ENCODE measurements at places on chromosomes 12 and 14. TPM values are rescaled to one million over a fixed set of nuclear protein-coding genes. Genes with fewer than 3 reads are reported as not detected.

DNA sequence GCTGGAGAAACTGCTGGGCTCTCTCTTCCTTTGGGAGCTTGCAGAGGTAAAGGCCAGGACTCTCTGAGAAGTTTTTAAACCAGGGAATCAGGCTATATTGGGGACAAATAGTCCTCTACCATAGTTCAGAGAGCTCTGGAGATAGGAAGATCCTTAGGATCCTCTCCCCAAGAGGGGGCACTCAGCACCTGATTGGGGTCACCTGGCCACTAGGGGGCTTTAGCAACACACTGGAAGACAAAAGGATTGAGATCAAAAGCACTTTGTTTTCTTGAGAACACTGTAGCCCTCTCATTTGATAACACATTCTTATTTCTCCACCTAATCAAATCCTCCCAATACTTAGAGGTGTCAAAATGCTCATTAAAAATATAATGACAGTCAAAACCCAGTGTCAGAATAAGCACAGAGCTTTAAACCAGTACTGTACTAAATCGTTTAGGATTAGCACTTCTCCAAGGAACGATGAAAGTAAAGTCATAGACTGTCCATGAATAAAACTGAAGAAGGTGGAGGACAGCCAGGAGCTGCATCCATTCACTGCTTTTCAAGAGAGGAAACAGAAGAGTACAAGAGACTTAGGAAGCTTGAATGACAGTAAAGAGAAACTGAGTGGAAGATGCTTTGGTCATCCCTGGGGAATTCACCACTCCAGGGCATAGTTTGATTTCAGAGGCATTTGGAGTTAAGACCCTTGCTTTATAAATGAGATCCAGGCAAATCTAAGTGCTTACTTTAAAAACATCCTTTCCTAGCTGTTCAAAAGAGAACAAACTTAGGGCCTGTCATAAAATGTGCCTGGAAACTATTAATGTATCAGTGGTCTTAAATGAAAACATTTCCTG, 26.5 kb downstream of the BMP4 start:
- peaks cover 2% of the 10 kb centered on the region for H3K36me3 ChIP-seq
- H3K27ac ChIP-seq, result no peak overlapping the region
- H3K27me3 ChIP-seq, result peaks cover 20% of the 10 kb centered on the region
- no peak overlapping the region for H3K4me3 ChIP-seq
- no peaks in the 10 kb centered on the region for H3K4me1 ChIP-seq

The ZBTB25 gene
- 54.8 TPM for total RNA-seq

The PLEK2 gene
- total RNA-seq, result 2.1 TPM

The CLEC14A gene
- total RNA-seq, result not detected

The PELI2 gene
- total RNA-seq, result 26.3 TPM

DNA sequence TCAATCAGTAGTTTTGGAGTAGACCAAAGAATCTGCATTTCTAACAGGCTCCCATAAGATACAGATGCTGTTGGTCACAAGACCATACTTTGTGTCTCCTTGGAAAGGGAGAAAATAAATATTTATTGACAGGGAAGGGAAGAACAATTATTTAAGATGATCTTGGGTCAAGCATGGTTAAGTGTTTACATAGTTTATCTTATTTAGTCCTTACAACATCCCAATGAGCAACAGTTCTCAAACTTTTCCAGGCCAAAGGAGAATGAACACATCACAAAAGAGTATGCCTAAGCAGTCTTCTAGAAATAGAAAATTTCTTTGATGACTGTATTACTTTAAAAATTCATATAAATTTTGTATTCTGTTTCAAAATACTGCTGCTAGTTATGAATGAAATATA, 8.8 kb downstream of the LPCAT3 start:
- H3K4me1 ChIP-seq, result peaks cover 31% of the 10 kb centered on the region
- no peaks in the 10 kb centered on the region for H3K27me3 ChIP-seq
- no peak for DNase-seq
- H3K27ac ChIP-seq, result no peak overlapping the region

The SRRM4 gene
- not detected for total RNA-seq

The P2RX2 gene
- total RNA-seq, result not detected

The CACNA1C gene
- total RNA-seq, result 0.02 TPM

The DNAI7 gene
- total RNA-seq, result 1.1 TPM

GRCh38 chr12:94100211-94100627, 48.2 kb upstream of the PLXNC1 start:
- no peak overlapping the region for H3K27ac ChIP-seq
- no peak for DNase-seq
- H3K4me1 ChIP-seq, result peaks cover 17% of the 10 kb centered on the region
- peaks cover 28% of the 10 kb centered on the region for H3K27me3 ChIP-seq
- H3K36me3 ChIP-seq, result peaks cover 2% of the 10 kb centered on the region

GRCh38 chr12:19574601-19575000, 135.3 kb downstream of the AEBP2 start:
- peak overlapping the region; percentile 8 for H3K27ac ChIP-seq
- H3K4me1 ChIP-seq, result no peaks in the 10 kb centered on the region
- no peak for DNase-seq
- H3K36me3 ChIP-seq, result peaks cover 4% of the 10 kb centered on the region
- peak overlapping the region; percentile 41 for H3K4me3 ChIP-seq

- H3K27ac ChIP-seq, result no peak overlapping the region
- H3K27me3 ChIP-seq, result no peaks in the 10 kb centered on the region
- H3K4me3 ChIP-seq, result no peak overlapping the region
- peaks cover 3% of the 10 kb centered on the region for H3K36me3 ChIP-seq
- no peak for DNase-seq
- H3K4me1 ChIP-seq, result peaks cover 19% of the 10 kb centered on the region
These were observed 21.3 kb downstream of the CRADD start for GRCh38 chr12:93698307-93699092.

DNA sequence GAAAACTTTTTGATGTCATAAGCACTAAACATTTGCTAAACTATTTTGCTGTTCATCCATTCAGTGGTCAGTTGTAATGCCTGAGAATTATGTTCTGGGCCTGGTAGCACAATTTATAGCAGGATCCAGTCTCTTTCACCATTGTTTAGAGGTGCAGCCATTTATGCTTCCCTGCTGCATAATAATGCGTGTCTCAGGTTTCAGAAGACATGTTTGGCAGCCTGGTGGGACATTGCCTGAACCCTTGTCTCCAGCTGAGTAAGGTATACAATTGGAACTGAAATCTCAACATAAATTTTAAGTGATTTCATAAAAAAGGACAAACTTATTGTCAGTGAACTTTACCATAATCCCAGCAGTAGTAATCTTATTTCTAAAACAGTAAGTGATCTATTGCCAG, 94.8 kb downstream of the POLR3B start:
- peaks cover 2% of the 10 kb centered on the region for H3K4me1 ChIP-seq
- H3K27ac ChIP-seq, result no peak overlapping the region
- no peak for DNase-seq
- no peaks in the 10 kb centered on the region for H3K27me3 ChIP-seq

GRCh38 chr12:28938581-28939235, 210.4 kb upstream of the FAR2 start:
- no peaks in the 10 kb centered on the region for H3K36me3 ChIP-seq
- H3K4me3 ChIP-seq, result no peak overlapping the region
- peaks cover 15% of the 10 kb centered on the region for H3K27me3 ChIP-seq
- peaks cover 2% of the 10 kb centered on the region for H3K4me1 ChIP-seq

- peaks cover 2% of the 10 kb centered on the region for H3K4me1 ChIP-seq
- peak; percentile 75 for DNase-seq
- H3K36me3 ChIP-seq, result no peaks in the 10 kb centered on the region
- H3K4me3 ChIP-seq, result no peak overlapping the region
These were observed 25.1 kb downstream of the MEG3 start for GRCh38 chr14:100850841-100851585.

The SERPINA6 gene
- total RNA-seq, result not detected

DNA sequence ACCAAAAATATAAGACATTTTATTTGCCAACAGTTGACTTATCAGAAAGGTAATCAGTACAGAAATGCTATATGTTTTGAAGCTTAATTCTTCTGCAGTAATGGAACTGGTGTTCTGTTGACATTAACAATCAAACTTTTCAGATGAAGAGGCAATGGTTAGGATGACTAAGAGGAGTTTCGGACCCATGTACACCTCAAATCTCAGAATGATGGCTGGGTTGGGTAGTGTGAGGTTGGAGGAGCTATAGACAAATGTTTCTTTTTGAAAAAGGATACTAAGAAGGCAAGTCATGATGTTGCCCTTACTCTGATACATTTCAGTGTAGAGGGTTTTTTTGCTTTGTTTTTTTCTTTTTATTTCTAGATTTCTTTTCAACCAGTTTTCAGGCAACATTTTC, 66.9 kb downstream of the KNTC1 start:
- no peaks in the 10 kb centered on the region for H3K4me1 ChIP-seq
- no peaks in the 10 kb centered on the region for H3K36me3 ChIP-seq
- no peak for DNase-seq
- H3K27ac ChIP-seq, result no peak overlapping the region
- no peaks in the 10 kb centered on the region for H3K27me3 ChIP-seq

- no peak overlapping the region for H3K4me3 ChIP-seq
- H3K4me1 ChIP-seq, result no peaks in the 10 kb centered on the region
- no peak overlapping the region for H3K27ac ChIP-seq
- peaks cover 29% of the 10 kb centered on the region for H3K27me3 ChIP-seq
- H3K36me3 ChIP-seq, result peaks cover 2% of the 10 kb centered on the region
These were observed 40.2 kb downstream of the CYP46A1 start for GRCh38 chr14:99724196-99724891.

- no peaks in the 10 kb centered on the region for H3K27me3 ChIP-seq
- no peaks in the 10 kb centered on the region for H3K36me3 ChIP-seq
- no peak for DNase-seq
- H3K4me3 ChIP-seq, result no peak overlapping the region
These were observed 18.1 kb downstream of the ARPC3 start for GRCh38 chr12:110431957-110432587.

GRCh38 chr12:48993787-48994186, 5.4 kb downstream of the DDN start:
- H3K36me3 ChIP-seq, result peaks cover 10% of the 10 kb centered on the region
- no peak overlapping the region for H3K4me3 ChIP-seq
- H3K27me3 ChIP-seq, result peaks cover 56% of the 10 kb centered on the region
- peaks cover 32% of the 10 kb centered on the region for H3K4me1 ChIP-seq
- H3K27ac ChIP-seq, result no peak overlapping the region
- no peak for DNase-seq

GRCh38 chr14:95701846-95702221, 12.1 kb downstream of the TCL1A start:
- DNase-seq, result no peak
- H3K4me1 ChIP-seq, result peaks cover 3% of the 10 kb centered on the region

- no peaks in the 10 kb centered on the region for H3K36me3 ChIP-seq
- H3K27me3 ChIP-seq, result no peaks in the 10 kb centered on the region
- H3K4me3 ChIP-seq, result no peak overlapping the region
These were observed 92.8 kb downstream of the TRAFD1 start for GRCh38 chr12:112218150-112218549.

The GZMB gene
- 0.82 TPM for total RNA-seq

All from T-helper 17 cell (primary cell).